Activated CD4-positive, CD25-positive, alpha-beta regulatory T cell treated with anti-CD3 and anti-CD28 coated beads, Interleukin-2, amount 50 U/mL, for 24 hours (primary cell): ENCODE measurements at places on chromosomes 16 and 17.
A peak's percentile ranks its signal among the peaks of the same experiment; 100 is the strongest.

GRCh38 chr17:74431568-74432423 is at the start of gene GPRC5C:
GPRC5C (plus strand) TSS chr17:74432088; CDS start chr17:74439777, 7,689 bp downstream.
- peak; percentile 22 for ATAC-seq

GRCh38 chr17:41891135-41892020 is 26.2 kb upstream of the KLHL11 start:
- ATAC-seq: no peak

GRCh38 chr17:55737976-55738501 is 12.8 kb upstream of the PCTP start:
- ATAC-seq: no peak

DNA sequence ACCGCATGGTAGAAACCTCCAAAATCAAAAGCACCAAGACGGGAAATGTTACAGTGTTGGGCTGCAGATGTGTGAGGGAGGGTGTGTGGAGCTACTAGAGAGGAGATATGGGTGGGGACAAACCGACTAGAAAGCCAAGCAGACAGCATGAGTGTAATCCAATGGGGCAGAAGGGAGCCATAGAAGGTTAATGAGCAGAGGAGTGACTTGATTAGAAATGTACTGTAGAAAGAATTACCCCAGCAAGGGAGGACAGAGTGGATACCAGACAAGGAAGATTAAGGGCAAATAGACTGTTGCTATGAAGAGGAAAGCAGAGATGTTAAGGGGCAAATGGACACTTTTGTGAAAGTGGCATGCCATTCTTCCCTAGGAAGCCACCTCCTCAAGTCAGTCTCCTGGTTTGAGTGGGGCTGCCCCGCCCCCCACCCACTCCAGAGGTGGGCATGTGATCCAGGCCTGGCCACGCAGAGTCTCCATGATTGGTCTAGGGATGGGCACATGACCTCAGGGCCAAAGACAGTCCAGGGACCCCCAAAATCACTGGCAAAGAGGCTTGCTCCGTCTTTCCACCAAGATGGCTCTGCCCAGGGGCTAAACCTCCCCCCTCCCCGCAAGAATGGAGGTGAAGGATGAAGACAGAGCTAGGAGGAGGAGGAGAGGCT is 4.3 kb downstream of the COTL1 start:
- no peak for ATAC-seq

GRCh38 chr17:55567240-55568214 is 56.3 kb upstream of the SMIM36 start:
- no peak for ATAC-seq

- no peak for ATAC-seq
Measured at GRCh38 chr16:48965386-48965785, 316.3 kb downstream of the CBLN1 start.

DNA sequence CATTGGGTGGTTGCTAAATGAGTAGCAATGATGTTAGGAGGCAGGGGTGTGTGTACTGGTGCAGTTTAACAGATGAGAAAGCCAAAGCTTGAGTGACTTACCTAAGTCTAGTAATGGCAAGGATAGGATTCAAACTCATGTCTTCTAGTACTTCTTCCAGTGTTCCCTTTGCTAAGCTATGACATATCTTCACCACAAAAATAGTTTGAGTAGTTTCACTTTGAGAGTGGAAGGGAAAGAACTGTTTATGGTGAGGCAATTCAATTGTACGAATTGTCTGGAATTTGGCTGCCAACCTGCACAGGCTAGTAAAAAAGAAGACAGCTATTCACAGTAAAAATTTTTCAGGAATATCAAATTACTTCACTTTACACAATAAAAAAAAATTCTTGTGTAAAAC is 138.0 kb downstream of the NLK start:
- no peak for ATAC-seq

DNA sequence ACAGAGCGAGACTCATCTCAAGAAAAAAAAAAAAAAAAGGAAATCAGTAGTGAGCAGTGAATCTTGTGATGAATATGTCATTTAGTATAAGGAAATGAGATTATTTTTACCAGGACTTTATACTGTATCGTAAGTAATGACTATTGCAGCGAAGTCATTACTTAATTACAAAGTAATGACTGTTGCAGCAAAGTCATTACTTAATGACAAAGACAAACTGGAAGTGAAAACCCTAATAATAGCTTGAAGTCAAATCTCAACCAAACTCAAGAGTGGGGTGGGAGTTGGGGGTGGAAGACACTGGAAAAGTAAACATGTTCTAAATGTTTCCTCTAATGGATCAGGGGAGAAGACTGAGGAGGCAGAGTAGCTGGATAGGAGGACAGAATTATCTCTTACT is 76.5 kb downstream of the ARHGAP44 start:
- ATAC-seq: no peak

- no peak for ATAC-seq
Measured at GRCh38 chr17:36153895-36154610, 22.4 kb downstream of the TBC1D3B start.

DNA sequence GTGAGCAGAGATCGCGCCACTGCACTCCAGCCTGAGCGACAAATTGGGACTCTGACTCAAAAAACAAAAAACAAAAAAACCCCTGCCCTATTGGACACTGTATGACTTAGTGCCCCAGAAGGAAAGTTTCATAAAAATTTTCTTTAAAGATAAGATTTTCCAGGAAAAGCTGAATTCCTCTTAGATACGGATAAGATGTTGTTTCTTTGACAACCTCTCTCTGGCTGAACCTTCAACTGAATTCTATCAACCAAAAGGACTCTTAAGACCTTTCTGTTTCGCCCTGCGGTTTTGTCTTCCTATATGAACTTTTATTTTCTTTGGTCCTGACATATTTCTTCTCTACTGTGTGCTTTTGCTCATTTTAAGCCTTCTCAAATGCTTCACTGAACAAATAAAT is 35.8 kb downstream of the CPPED1 start:
- no peak for ATAC-seq

- no peak for ATAC-seq
Measured at GRCh38 chr16:73149334-73149733, 101.4 kb upstream of the ZFHX3 start.

DNA sequence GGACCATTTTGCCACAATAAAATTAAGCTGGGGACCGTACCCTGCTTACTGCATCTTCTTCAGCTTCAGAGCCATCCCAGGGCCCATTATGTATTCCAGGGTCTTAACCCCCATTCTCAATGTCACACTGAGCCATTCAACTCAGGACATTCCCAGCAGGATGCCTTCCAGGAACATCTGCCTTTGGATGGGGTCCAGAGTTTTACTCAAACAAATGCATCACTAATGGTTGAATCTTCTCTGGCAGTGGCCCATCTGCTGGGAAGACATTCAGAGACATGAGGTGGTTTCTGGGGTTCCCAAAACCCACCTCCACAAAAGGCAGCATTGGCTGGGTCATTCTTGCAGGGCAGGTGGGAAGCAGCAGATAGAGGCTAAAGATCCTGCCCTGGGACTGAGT is 3.4 kb upstream of the SEC14L5 start:
- ATAC-seq: no peak

GRCh38 chr17:64209983-64210382 is 53.1 kb downstream of the TEX2 start:
- no peak for ATAC-seq

DNA sequence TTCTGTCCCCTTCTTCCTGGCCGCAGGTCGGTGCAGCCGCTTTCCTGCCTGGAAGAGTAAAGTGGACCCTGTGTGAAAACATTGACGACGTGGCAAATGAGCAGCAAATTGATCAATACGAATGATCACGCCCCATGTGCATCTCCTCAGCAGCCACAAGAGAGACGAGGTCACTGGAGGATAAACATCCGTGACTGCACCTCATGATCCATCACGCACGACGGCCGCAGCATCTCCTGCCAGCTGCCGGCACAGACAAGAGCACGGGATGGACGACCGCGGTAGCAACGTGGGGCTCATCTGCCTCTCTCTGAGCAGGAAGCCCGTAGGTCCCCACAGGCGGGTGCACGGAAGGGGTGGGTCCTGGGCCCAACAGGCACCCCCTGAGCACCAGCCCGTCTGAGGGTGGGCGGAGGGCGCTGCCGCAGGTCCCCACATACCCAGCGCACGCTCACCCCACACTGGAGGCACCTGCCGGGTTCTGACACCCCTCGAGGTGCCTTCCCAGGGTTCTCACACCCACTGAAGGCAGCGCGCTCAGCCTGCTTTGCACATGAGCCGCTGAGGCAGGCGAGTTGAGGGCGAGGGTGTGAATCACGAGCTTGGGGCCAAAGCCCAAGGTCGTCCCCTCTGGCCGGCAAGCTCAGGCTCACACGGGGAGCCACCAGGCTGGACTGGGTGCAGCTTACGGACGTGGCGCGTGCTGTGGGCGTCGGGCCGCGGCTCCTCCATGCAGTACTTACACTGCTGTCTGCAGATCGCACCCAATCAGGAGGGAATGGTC is 12.3 kb upstream of the CDH15 start:
- ATAC-seq: no peak

DNA sequence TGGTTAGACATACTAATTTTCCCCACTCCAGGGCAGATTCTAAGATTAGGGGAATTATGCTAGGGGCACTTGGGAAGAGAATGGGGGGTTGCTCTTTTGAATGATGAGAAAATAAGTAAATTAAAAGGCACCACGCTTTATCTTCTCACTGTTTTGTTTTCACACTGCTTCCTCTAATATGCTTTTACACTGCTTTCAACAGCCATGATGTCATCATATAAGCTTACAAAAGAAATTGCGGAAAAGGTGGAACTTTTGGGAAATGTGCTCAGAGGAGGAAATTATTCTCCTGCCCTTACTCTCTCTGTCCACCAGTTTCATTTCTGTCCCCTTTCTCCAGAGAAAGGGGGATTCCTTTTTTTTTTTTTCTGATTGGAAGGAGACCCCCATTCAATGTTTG is 308.2 kb downstream of the TOX3 start:
- ATAC-seq: no peak

DNA sequence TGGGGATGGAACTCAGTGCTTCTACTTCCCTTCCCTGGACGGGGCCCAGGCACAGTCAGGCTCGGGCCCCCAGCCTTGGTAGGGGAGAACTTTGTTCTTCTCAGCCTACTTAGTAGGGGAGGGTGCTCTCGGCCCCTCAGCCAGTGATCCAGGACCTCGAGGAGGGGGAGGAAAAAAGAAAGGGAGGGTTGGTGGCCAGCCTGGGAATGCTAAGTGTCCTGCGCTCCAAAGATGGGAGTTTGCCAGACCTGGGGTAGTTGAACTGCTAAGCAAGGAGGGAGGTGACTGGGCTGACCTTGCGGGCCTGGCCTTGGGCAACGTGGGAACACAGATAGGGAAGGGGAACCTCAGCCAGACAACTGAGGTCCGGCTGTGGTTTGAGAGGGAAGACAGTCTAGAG is 12.2 kb downstream of the ADGRG1 start:
- no peak for ATAC-seq

GRCh38 chr17:64694207-64694606 is 32.1 kb upstream of the SMURF2 start:
- no peak for ATAC-seq

DNA sequence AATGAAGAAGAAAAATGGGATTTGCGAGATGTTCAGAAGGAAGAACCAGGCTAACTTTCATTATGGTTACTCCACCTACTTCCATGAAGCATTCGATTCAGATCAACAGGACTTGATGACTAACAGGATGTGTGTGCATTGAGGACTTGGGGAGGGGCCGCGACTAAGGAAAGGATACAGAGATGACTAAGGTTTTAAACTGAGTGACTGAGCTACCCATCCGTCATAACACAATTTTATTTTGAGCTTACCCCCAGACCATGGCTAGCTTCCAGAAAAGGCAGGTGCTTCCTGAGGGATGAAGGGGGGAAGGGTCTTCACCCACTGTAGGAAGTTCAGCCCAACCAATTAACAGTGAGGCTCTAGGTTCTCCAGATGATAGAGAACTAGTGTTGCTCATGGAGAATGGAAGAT is 2.5 kb upstream of the CDYL2 start:
- ATAC-seq: peak; percentile 79

GRCh38 chr16:25838724-25839186 is 147.0 kb downstream of the HS3ST4 start:
- no peak for ATAC-seq

GRCh38 chr17:34670618-34671017 is 91.2 kb downstream of the TMEM132E start:
- no peak for ATAC-seq

DNA sequence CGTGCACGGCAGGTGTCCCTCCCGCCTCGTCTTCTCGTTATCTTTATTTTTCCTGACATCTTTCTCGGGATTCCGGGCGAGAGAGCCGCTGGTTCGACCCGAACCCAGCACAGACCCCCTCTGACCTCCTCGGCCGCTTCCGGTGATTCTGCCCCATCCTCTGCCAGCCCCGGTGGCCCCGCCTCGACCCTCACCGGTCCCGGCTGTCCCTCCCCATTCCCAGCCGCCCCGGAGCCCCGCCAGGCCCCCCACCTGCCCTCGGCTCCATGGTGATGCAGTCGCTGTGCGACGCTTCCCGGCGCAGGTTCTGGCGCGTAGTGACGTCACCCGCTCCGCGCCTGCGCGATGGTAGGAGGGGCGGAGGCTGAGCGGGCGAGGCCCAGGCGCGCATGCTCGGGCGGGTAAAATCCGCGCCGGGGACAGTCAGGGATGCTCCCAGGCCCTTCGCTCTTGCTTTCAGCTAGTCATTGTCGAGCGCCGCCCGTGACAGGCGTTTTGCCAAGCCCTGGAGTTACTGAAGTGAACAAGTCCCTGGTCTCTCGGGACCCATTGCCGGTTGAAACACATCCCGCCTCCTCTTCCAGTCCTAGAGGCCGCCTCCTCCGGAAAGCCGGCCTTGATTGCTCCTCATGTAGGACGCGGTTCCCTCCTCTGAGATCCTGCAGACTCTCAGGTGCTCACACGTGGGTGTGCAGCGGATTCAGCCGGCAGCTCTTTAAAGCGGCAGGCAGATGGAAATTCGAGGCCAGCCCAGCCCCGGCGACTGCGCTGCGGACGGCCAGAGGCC is at the start of gene MTHFSD:
MTHFSD (minus strand) TSS at position 319 of the 787 bp plus-strand sequence; CDS start at position 268, 51 bp downstream.
- peak; percentile 87 for ATAC-seq

DNA sequence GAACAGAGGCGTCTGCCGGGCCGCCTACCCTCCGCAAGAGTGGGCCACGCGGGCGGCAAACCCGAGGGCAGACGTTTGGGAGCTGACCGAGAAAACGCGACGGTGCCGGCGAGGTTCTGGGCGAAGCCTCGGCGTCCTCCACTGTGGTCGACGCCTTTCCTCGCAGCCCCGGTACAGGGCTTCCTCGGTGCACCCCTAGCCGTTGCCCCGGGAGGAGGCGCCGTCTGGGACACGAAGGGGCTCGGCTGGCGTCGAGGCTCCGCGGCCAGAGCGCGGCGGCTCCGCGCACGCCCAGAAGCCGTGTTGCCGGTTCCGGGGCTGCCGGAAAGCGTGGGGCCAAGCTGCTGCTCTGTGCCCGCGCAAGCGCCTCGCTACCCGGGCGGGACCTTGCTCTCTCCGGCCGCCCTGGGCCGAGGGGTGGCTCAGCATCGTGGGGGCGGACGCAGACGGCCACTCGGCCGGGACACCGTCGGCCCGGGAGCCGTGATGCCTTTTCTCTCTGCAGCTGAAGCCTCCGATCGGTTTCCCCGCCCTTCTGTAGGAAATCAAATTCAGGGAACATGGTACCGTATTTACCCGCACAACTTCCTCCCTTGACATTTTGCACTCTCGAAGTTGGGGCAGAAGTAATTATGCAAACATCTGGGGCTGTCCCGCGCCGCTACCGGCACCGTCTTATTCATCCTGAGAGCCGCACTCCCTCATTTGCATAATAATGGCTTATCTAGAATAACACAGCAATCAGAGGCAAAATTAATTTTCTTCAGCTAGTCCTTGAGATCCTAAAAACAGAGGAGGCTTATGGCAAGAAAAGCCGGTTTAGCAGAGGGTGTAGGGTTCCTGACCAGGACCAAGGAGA is 7.3 kb upstream of the CBX8 start:
- ATAC-seq: peak; percentile 96

- ATAC-seq: no peak
Measured at GRCh38 chr16:12193692-12194091, 217.2 kb downstream of the SNX29 start.
